ENCODE measurements at places on chromosomes 7 and 10.

DNA sequence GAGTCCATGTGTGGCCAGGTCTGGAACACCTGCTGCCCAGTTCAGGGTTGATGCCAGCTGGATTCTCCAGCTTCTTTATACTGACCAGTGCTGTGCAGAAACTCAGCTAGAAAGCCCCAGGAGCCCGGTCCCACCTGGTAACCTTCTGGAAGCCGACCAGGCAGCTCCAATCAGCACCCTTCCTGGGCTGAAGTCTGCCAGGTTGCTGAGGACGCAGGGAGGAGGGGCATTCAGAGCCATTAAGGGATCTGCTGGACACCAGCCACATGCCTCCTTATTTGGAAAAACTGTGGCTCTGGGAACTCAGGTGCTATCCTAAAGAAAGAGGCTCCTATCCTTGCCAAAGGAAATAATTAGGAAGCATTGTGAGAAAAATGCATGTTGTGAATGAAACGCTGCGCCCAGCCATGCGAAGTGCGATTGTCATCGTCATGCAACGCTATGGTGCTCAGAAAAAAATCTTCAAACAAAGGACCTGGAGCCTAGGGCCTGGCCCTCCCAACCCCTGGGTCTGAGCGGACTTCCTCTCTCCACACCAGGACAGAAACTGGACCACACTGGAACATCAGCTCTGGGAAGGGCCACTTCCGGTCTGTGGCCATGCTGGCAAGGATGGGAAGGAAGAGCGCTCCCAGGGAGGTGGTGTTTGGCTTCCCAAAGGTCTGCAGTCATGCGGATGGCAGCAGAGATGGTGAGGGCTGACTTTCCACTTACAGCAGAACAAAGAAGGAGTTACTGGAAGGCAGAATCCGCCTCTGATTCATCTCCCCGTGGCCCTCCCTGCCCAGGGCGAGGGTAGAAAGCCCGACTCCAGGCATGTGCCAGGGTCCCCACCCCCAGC lies 90.1 kb downstream of the FAM53B start:
- no peak for DNase-seq
- no peaks in the 10 kb centered on the region for H3K36me3 ChIP-seq
- no peak overlapping the region for H3K4me3 ChIP-seq

GRCh38 chr7:68269405-68269804 lies 1272.8 kb downstream of the TYW1 start:
- no peak overlapping the region for H3K27ac ChIP-seq
- H3K4me3 ChIP-seq, result no peak overlapping the region
- no peaks in the 10 kb centered on the region for H3K27me3 ChIP-seq
- no peak for DNase-seq
- no peaks in the 10 kb centered on the region for H3K4me1 ChIP-seq

GRCh38 chr10:125757742-125758141 lies 17.9 kb downstream of the MMP21 start:
- DNase-seq, result no peak
- H3K4me1 ChIP-seq, result peaks cover 16% of the 10 kb centered on the region
- peaks cover 86% of the 10 kb centered on the region for H3K36me3 ChIP-seq
- H3K27me3 ChIP-seq, result no peaks in the 10 kb centered on the region
- H3K27ac ChIP-seq, result no peak overlapping the region
- H3K4me3 ChIP-seq, result no peak overlapping the region

DNA sequence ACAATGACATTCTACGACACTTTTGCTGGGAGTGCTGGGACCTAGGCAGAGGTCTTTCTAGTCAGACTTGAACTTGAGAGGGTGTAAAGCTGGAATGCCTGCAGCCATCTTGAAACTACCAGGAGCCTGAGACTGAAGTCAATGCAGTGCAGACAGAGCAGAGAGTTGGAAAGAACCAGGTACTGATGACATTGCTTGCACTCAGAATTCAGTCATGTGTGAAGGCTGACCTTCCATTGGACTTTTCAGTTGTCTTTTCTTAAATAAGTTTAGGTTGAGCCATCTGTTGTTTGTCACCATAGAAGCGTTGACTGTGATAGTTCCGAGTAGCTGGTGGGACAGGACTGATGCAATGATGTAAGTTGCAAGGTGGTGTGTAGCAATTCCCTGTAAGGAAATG lies 3.1 kb upstream of the PLPP4 start:
- H3K36me3 ChIP-seq, result no peaks in the 10 kb centered on the region
- H3K27ac ChIP-seq, result no peak overlapping the region

DNA sequence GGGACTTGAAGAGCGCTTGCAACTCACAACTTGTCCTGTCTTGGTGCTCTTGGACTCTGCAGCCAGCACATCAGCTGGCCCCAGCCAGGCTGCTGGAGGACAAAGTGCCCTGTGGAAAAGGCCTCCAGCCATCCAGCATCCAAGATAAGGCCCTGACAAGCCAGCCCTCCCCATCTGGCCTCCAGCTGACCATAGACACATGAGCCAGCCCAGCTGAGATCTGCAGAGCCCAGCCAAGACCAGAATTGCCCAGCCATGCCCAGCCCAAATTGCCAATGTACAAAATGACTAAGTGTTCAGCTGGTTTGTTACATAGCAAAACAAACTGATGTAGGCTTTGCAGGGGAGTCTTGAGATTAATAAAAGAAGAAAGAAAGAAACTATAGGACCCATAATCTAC lies 36.0 kb upstream of the FRMD4A start:
- peaks cover 11% of the 10 kb centered on the region for H3K27me3 ChIP-seq
- no peaks in the 10 kb centered on the region for H3K4me1 ChIP-seq
- H3K27ac ChIP-seq, result no peak overlapping the region
- no peak overlapping the region for H3K4me3 ChIP-seq
- no peak for DNase-seq
- H3K36me3 ChIP-seq, result no peaks in the 10 kb centered on the region

- no peak overlapping the region for H3K4me3 ChIP-seq
- no peak overlapping the region for H3K27ac ChIP-seq
- no peaks in the 10 kb centered on the region for H3K4me1 ChIP-seq
- no peaks in the 10 kb centered on the region for H3K27me3 ChIP-seq
- DNase-seq, result no peak
- no peaks in the 10 kb centered on the region for H3K36me3 ChIP-seq
Measured at GRCh38 chr10:69285699-69286098, 7.4 kb downstream of the HK1 start.

DNA sequence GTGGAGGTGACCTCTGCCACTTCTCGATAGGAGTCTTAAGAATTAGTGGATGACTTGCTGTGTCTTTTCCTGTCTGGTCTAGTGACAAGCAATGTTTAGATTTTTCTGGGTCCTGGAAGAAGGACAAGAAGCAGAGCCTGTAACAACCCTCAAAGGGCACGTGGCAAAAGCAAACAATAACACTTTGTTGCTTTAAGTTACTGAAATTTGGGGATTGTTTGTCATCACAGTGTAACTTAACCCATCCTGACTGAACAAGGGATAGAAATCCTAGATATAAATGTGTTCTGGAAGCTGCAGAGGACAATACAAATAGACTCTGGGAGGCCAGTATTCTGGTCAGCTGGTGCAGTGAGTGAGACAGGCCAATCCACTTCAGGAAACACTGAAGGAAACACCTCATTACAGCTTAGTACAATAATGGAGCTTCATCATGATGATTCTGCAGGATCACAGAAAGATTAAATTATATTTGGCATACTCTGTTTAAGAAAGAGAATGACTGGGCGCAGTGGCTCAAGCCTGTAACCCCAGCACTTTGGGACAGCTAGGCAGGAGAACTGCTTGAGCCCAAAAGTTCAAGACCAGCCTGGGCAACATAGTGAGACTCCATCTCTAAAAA lies 23.3 kb downstream of the ENKUR start:
- H3K27me3 ChIP-seq, result no peaks in the 10 kb centered on the region
- H3K36me3 ChIP-seq, result no peaks in the 10 kb centered on the region
- no peaks in the 10 kb centered on the region for H3K4me1 ChIP-seq
- no peak overlapping the region for H3K27ac ChIP-seq

- H3K36me3 ChIP-seq, result no peaks in the 10 kb centered on the region
- H3K27ac ChIP-seq, result no peak overlapping the region
- DNase-seq, result no peak
Measured at GRCh38 chr7:70504254-70504653, 627.7 kb upstream of the GALNT17 start.

DNA sequence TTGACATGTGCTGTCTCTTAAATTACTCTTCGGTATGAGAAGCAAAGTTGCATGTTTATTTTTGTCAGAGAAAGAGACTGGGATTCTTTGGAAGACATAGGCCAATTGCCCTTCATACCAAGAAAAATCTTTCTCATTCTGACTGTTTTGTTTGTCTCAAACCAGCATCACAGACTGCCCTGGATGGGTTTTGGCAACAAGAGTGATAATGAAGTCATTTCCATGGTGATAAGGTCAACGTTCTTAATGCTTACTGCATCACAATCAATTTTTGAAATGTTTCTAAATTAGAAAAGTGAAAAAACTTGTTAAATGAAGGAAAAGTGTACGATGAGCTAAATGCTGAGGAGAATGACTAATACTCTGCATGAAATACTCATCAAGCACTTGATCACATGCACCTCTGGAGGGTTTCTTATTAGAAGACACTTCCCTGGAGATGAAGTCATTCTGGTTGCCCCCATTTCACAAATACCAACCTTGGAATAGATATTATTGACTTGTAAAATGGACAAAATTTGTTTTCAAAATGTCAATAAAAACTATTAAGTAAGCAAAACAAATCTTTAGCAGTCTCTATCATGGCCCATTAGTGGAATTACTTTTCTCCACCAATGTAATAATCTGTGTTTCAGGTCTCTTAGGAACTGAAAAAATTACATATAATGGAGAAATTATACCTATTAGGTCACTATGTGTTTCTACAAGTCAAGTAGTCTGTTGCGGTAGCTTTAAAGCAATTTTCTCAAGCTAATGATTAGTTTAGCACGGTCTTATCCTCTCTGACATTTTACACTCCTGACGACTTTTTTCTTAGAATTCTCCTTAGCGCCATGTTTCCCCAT lies 19.9 kb upstream of the SEC61G start:
- no peaks in the 10 kb centered on the region for H3K4me1 ChIP-seq
- H3K4me3 ChIP-seq, result no peak overlapping the region
- DNase-seq, result no peak
- no peaks in the 10 kb centered on the region for H3K27me3 ChIP-seq

DNA sequence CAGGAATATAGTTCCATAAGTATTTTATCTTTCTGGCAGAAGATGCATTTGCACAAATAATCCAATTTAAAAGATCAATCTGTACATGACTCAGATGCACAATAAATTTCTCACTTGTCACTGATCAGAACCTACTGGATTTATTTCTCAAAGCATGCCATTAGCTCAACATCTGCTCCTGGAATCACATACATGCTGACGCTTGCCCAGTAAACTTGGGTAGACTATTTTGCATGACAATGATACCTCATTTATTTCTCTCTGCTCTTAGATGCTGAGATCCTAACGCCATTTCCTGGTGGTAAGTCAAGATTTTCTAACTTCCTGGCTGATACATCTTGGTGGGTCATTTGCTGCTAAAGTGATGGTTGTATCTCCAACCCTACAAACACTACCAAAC lies 33.8 kb upstream of the C10orf120 start:
- no peak overlapping the region for H3K4me3 ChIP-seq
- peaks cover 51% of the 10 kb centered on the region for H3K27me3 ChIP-seq
- H3K4me1 ChIP-seq, result no peaks in the 10 kb centered on the region
- no peak for DNase-seq

GRCh38 chr10:26381986-26382385 lies 56.2 kb upstream of the APBB1IP start:
- H3K4me1 ChIP-seq, result peaks cover 2% of the 10 kb centered on the region

DNA sequence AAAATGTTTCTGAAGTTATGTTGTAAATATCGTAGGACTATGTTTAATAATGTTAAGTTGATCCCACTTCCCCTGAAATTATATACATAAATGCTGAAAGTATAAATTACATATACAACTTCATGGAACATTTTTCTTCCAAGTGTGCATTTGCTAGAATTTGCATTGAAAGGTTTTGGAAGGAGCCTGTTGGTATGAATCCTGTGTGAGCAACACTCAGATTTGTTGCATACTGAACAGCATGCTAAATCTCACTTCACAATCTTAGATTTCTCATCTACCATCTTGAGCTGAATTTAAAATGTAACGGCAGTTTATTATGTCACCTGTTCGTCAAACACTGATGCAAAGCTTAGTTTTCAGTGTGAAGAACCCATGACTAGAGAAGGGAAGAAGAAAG lies 172.6 kb downstream of the MALRD1 start:
- no peaks in the 10 kb centered on the region for H3K36me3 ChIP-seq
- no peak for DNase-seq
- no peak overlapping the region for H3K4me3 ChIP-seq

- DNase-seq, result no peak
- H3K27ac ChIP-seq, result no peak overlapping the region
- H3K4me3 ChIP-seq, result no peak overlapping the region
- H3K4me1 ChIP-seq, result peaks cover 5% of the 10 kb centered on the region
- no peaks in the 10 kb centered on the region for H3K27me3 ChIP-seq
Measured at GRCh38 chr7:27996141-27996540, 184.5 kb downstream of the JAZF1 start.

DNA sequence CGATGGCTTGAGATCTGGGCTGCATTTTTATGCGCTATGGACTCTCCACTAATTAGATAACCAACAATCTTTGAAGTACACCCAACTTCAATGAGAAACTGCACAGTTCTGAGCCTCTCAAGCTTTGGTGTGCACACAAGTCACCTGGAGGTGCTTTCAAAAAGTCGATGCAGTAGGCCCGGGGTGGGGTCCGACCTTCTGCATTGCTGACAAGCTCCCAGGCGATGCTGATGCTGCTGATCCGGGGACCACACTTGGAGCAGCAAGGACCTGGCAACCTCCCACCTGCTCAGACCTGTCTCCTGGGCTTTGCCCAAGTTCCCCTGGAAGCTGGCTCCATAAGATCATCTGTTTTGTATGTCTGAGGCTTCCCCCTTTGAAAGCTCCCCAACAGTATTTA lies 10.7 kb downstream of the KIAA1549 start:
- no peak for DNase-seq
- no peaks in the 10 kb centered on the region for H3K36me3 ChIP-seq
- no peaks in the 10 kb centered on the region for H3K4me1 ChIP-seq
- H3K4me3 ChIP-seq, result no peak overlapping the region
- no peak overlapping the region for H3K27ac ChIP-seq

- no peak overlapping the region for H3K27ac ChIP-seq
- peaks cover 45% of the 10 kb centered on the region for H3K4me1 ChIP-seq
Measured at GRCh38 chr10:62186999-62187675, 81.5 kb downstream of the RTKN2 start.

DNA sequence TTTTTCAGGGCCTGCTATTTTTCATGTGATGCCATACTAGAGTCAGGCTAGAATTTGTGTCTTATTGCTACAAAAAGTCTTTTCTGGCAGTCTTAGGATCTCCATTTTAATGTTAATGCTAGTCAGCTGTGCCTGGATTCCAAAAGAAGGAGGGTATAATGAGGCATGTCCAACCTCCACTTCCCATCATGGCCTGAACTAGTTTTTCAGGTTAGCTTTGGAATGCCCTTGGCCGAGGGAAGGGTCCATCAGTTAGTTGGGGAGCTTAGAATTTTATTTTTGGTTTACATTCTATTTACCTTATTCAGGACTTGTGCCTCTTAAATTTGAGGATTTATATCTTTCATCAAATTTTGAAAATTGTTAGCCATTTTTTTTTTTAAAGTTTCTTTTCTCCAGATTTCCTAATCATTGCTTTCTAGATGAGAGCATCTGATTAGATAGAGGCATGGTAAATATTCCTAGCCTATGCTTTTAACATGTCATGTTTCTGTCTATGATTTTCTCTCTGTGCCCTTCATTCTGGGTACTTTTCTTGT lies 6.5 kb upstream of the ZNF777 start:
- no peak overlapping the region for H3K27ac ChIP-seq
- H3K36me3 ChIP-seq, result peaks cover under 1% of the 10 kb centered on the region
- no peak for DNase-seq
- peaks cover 2% of the 10 kb centered on the region for H3K4me1 ChIP-seq

GRCh38 chr7:128172151-128172550 lies 68.9 kb upstream of the LEP start:
- DNase-seq, result no peak
- peaks cover 10% of the 10 kb centered on the region for H3K27me3 ChIP-seq
- H3K4me3 ChIP-seq, result no peak overlapping the region
- H3K27ac ChIP-seq, result no peak overlapping the region
- H3K4me1 ChIP-seq, result peaks cover 12% of the 10 kb centered on the region
- no peaks in the 10 kb centered on the region for H3K36me3 ChIP-seq

Data from naive thymus-derived CD8-positive, alpha-beta T cell (primary cell).